Glutamatergic neuron (in vitro differentiated cells): ENCODE measurements at places on chromosomes 4 and X. TPM values are rescaled to one million over a fixed set of nuclear protein-coding genes. Genes with fewer than 3 reads are reported as not detected.
A peak's percentile ranks its signal among the peaks of the same experiment; 100 is the strongest.

DNA sequence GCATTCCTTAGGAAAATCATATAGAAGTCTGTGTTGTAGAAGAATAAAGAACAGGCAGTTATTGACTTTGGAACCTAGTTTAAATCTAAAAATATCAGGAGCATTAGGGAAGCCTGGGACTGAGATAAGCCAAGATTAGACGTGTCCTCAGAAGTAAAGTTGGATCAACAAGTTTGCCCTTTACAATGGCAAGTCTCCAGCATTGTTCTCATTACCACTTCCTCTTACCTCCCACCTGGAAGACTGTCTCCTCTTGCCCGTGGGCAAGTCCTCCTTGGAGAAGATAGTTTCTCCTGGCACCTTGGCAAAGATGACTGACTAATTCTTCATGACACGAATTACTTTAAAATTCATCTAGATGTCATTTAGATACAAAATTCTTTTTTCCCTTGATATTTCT lies 37.8 kb downstream of the CNKSR2 start:
- no peaks in the 10 kb centered on the region for H3K36me3 ChIP-seq
- no peak for DNase-seq
- H3K4me1 ChIP-seq: no peaks in the 10 kb centered on the region
- H3K27ac ChIP-seq: no peak overlapping the region

DNA sequence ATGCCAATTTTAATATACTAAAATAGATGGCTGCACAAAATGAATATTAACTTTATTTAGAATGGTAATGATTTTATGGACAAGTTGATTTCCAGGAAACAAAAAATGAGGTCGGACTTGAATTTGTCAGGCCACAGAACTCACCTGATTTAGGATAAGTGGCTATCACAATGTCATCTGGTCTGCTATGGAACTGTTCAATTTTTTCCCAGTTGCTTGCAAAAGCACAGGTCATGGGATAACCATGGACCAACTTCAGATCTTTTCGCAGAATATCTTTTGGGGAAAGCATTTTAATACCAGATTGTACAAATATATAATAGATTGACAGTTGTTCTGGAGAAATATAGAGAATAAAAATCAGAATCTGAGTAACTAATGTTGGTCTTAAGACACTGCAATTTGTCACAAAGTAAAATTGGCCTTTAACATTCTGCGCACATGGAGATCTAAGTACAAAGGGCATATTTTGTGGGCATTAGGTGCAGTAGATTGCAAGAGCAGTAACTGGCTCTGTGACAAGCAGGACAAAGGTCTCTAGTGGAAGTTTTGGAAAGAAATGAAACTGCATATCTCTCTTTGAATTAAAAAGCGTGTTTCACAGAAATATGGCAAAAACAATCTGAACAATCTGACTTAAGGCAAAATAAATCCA lies 5.4 kb downstream of the SULT1B1 start:
- no peaks in the 10 kb centered on the region for H3K36me3 ChIP-seq
- no peak overlapping the region for H3K27ac ChIP-seq
- no peaks in the 10 kb centered on the region for H3K4me1 ChIP-seq
- H3K27me3 ChIP-seq: no peaks in the 10 kb centered on the region

- no peaks in the 10 kb centered on the region for H3K36me3 ChIP-seq
- DNase-seq: no peak
- H3K27ac ChIP-seq: peak overlapping the region; percentile 53
- H3K4me3 ChIP-seq: peak overlapping the region; percentile 84
These were observed 461 bp upstream of the SLC9A6 start for GRCh38 chrX:135984791-135985156.

GRCh38 chr4:36772154-36772516 lies 472.4 kb upstream of the NWD2 start:
- no peak for DNase-seq
- no peaks in the 10 kb centered on the region for H3K36me3 ChIP-seq

DNA sequence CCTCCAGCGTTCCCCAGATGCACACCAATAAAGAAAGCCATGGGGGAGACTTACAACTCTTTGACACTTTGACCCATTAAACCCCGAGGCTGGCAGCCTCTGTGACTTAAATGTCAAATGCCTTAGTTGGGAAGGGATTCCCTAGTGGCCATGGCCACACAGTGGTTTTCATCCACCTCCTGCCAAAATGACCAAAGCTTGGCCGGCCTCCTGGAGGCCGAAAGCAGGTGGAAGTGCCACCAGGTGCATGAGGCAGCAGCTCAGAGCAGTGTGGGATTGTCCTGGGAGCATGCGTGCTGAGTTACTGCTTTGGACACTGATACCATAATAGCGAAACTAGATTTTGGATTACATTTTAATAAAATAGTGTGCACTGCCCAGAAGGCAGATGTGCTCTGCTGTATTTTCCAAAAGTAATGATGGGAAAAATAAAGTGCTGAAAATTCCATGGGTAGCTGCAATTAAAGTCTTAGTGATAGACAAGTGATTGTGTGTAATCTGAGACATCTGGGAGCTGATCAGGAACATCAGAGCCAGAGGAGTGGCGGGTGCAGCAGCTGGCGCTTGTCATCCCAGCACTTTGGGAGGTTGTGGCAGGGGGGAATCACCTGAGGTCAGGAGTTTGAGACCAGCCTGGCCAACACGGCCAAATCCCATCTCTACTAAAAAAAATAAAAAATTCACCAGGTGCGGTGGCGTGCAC lies 39.8 kb upstream of the TADA2B start:
- no peaks in the 10 kb centered on the region for H3K4me1 ChIP-seq
- DNase-seq: no peak
- H3K4me3 ChIP-seq: no peak overlapping the region
- H3K27me3 ChIP-seq: peaks cover 7% of the 10 kb centered on the region

GRCh38 chrX:120291211-120291610 lies 20.1 kb downstream of the TMEM255A start:
- H3K4me3 ChIP-seq: no peak overlapping the region
- peaks cover 2% of the 10 kb centered on the region for H3K27me3 ChIP-seq
- no peak overlapping the region for H3K27ac ChIP-seq
- no peak for DNase-seq

- H3K27me3 ChIP-seq: no peaks in the 10 kb centered on the region
- H3K4me1 ChIP-seq: no peaks in the 10 kb centered on the region
- no peak for DNase-seq
- no peaks in the 10 kb centered on the region for H3K36me3 ChIP-seq
These were observed 15.9 kb downstream of the IL15 start for GRCh38 chr4:141652161-141652778.

GRCh38 chr4:156966836-156967235 lies 4.8 kb downstream of the PDGFC start:
- no peaks in the 10 kb centered on the region for H3K36me3 ChIP-seq
- no peak overlapping the region for H3K4me3 ChIP-seq
- H3K4me1 ChIP-seq: peaks cover 2% of the 10 kb centered on the region
- no peak for DNase-seq
- peaks cover 4% of the 10 kb centered on the region for H3K27me3 ChIP-seq

GRCh38 chrX:72314881-72315280 lies 9.2 kb upstream of the CITED1 start:
- no peak for DNase-seq
- H3K27me3 ChIP-seq: no peaks in the 10 kb centered on the region
- H3K4me3 ChIP-seq: no peak overlapping the region
- H3K27ac ChIP-seq: no peak overlapping the region

- peaks cover 28% of the 10 kb centered on the region for H3K4me1 ChIP-seq
- no peak overlapping the region for H3K4me3 ChIP-seq
- H3K27me3 ChIP-seq: no peaks in the 10 kb centered on the region
- no peaks in the 10 kb centered on the region for H3K36me3 ChIP-seq
These were observed 445.4 kb downstream of the BCOR start for GRCh38 chrX:39652336-39652735.

DNA sequence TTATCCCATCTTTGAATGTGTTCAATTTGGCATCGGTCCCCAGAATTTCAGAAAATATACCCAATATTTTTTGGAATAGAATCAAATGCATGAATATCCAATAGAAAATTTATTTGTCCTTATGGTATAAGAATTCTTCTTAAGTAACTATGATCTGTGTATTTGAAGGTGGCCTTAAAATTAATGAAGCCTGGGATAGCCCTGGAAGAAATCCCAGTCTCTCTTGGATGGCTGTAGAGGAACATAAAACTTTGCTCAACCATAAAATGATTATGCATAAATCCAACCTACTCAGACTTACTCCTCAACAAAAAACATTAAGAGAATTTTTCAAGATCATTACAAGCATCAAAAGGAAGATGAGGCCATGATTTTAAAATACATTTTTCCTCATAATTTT lies 269.4 kb upstream of the SMIM31 start:
- no peak overlapping the region for H3K4me3 ChIP-seq
- no peak for DNase-seq
- peaks cover 3% of the 10 kb centered on the region for H3K27me3 ChIP-seq
- no peaks in the 10 kb centered on the region for H3K36me3 ChIP-seq
- H3K4me1 ChIP-seq: no peaks in the 10 kb centered on the region

DNA sequence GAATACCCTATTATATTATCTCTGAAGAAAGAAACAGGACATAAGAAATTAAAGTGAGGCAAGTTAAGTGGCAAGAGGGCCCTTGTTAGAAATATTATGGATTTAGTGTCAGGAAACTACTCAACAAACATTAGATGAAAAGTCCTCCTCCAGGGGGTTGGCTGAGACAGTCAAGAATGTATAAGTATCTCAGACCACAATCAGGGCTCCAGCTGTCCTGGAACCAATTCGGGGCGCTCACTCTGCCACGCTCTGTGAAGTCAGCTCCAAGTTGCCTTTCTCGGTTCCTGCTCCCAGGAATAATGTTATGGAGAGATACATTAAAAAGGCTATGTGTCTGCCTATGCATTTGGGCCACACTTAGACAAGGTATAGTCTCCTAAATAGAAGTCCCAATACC lies 73.3 kb downstream of the RASGEF1B start:
- H3K4me3 ChIP-seq: no peak overlapping the region

DNA sequence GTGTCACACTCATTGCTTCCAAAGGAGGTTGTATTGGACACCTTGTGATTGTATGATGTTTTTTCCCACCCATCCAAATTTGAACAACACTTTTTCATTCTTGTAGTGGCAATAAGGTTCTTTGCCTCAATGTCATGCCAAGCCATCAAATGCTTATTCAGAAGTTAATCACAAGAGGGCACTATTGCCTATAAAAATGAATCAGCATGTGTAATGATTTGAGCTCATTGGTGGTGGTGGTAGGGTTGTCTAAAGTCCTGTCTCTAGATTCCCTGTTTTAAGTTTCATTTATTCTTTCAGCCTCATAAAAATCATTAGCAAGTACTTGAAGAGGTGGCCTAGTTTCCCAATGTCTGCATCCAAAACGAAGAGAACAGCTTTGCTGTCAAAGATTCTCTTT lies 37.0 kb downstream of the IRS4 start:
- no peaks in the 10 kb centered on the region for H3K4me1 ChIP-seq
- no peaks in the 10 kb centered on the region for H3K27me3 ChIP-seq
- no peak for DNase-seq
- no peak overlapping the region for H3K27ac ChIP-seq
- no peak overlapping the region for H3K4me3 ChIP-seq

GRCh38 chr4:15836362-15836761 lies 58.2 kb downstream of the CD38 start:
- H3K36me3 ChIP-seq: no peaks in the 10 kb centered on the region
- no peaks in the 10 kb centered on the region for H3K27me3 ChIP-seq
- no peak for DNase-seq

- H3K4me1 ChIP-seq: peaks cover 6% of the 10 kb centered on the region
- H3K27ac ChIP-seq: no peak overlapping the region
- no peaks in the 10 kb centered on the region for H3K27me3 ChIP-seq
- no peak for DNase-seq
These were observed 676.8 kb downstream of the RAPGEF2 start for GRCh38 chr4:159779716-159780115.

- peaks cover 3% of the 10 kb centered on the region for H3K4me1 ChIP-seq
- no peaks in the 10 kb centered on the region for H3K36me3 ChIP-seq
- H3K27me3 ChIP-seq: no peaks in the 10 kb centered on the region
These were observed 62.3 kb upstream of the LNX1 start for GRCh38 chr4:53653484-53654053.

DNA sequence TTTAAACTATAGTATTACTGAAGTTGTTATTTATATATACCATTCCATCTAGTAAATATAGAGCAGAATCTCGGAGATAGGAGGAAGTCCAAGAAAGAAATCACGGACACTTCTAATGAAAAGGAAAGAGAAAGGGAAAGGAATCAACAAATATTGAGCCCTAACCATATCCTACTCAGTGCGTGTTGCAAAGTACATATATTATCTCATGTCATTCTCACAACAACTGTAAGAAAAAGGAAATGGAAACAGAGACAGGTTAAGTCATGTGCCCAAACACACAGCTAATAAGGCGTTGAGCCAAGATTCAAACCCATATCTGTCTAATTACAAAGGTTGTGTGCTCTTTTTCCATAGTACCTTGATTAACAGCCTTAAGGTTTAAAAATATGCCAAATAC lies 16.0 kb downstream of the HTR2C start:
- no peak for DNase-seq
- H3K27me3 ChIP-seq: no peaks in the 10 kb centered on the region
- no peaks in the 10 kb centered on the region for H3K4me1 ChIP-seq

GRCh38 chr4:67714955-67715354 lies 14.0 kb upstream of the UBA6 start:
- H3K27me3 ChIP-seq: no peaks in the 10 kb centered on the region
- no peak overlapping the region for H3K27ac ChIP-seq
- no peak for DNase-seq
- H3K4me3 ChIP-seq: no peak overlapping the region
- no peaks in the 10 kb centered on the region for H3K36me3 ChIP-seq
- H3K4me1 ChIP-seq: peaks cover 2% of the 10 kb centered on the region

- H3K4me1 ChIP-seq: no peaks in the 10 kb centered on the region
- DNase-seq: no peak
- peaks cover 2% of the 10 kb centered on the region for H3K27me3 ChIP-seq
- H3K36me3 ChIP-seq: no peaks in the 10 kb centered on the region
- no peak overlapping the region for H3K27ac ChIP-seq
These were observed 926.5 kb downstream of the PDHA2 start for GRCh38 chr4:96766359-96766758.

The SLC2A9 gene
- not detected for total RNA-seq

The UCHL1 gene
- 1,012 TPM for total RNA-seq

The LPAR4 gene
- 3.2 TPM for total RNA-seq

The GPM6B gene
- total RNA-seq: 516 TPM

The FRG2 gene
- not detected for total RNA-seq

The SMIM43 gene
- total RNA-seq: not detected

The DDIT4L gene
- total RNA-seq: not detected

The NDNF gene
- 1.3 TPM for total RNA-seq

The CFAP299 gene
- total RNA-seq: not detected

The NUDT11 gene
- 35.0 TPM for total RNA-seq
